ENCODE measurements at places on chromosomes 11 and 22. TPM values are rescaled to one million over a fixed set of nuclear protein-coding genes. Genes with fewer than 3 reads are reported as not detected.

DNA sequence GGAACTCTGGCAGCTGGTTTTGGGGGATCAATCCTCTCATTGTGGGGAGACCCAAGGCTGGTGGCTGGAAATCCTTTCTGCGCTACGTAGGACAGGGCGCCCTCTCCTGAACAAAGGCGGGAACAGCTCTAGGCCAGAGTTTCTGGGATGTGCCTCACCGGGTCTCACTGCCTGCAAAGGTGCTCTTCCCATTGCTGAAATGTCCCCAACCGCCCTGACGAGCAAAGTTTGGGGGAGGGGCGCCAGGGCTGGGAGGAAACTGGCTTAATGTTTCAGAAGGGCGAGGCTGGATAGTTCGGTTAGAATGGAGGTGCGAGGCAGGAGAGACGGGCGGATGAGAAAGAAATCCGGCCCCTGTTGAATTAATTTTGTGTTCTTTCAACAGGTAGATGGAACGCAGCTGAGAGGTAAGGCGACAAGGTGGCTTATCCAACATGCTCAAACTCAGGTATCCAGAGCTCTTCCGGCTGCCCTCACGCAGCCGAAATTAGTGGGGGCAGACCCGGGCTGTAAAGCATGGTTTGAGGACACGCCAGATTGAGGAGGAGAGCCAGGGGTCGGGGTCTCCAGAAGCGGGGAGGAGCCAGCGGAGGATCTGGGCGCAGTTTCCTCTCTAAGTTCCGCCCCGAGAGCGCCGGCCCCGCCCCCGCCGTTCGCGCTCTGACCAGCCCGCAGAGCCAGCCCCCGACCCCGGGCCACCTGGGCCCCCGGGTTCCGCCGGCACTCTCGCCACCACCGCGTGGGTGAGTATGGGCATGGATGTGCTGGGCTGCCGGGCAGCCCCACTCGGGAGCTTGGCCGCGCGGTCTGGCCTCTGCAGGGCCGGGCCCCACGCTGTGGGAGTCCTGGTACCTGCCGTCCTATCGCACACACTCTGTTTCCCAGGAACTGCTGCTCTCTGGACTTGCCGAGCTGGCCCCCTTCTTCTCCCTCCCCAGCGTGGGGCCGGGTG is at the start of gene PGAP2:
PGAP2 (plus strand) TSS at position 652 of the 952 bp plus-strand sequence. CDS start 2,700 bp downstream, outside the sequence.
- peak; percentile 87 for DNase-seq

GRCh38 chr22:16609548-16610261 is 17.1 kb upstream of the CCT8L2 start:
- no peak for DNase-seq

- no peak for DNase-seq
These were observed 21.3 kb downstream of the NADSYN1 start for GRCh38 chr11:71474141-71474770.

DNA sequence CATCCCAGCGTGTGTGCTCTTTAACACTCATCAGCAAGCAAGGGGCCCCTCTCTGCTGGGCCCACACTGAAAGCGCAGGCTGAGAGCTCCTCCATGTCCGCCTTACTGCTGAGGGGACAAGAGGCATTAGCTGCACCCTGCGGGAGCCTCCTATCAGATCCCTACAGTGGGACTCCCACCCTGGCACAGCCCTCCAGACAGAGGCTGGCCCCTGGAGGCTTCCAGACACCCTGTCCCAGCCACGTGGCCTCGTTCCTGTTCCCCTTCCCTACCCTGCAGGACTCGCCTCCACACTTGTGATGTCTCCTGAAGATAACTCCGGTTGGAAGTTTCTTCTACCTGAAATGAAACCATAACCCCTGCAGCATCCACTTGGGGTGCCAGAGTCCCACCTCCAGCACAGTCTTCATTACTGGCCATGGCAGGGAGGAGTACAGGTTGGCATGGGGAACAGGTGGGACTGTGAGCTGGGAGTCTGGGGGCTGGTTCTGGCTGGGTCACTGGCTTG is 5.0 kb upstream of the SH3BP1 start:
- no peak for DNase-seq

- no peak for DNase-seq
These were observed 7.6 kb upstream of the MUC15 start for GRCh38 chr11:26579683-26580082.

GRCh38 chr11:331358-332060 is 10.8 kb upstream of the IFITM3 start:
- DNase-seq: peak; percentile 28

- DNase-seq: no peak
These were observed 10.2 kb upstream of the WEE1 start for GRCh38 chr11:9563196-9563730.

DNA sequence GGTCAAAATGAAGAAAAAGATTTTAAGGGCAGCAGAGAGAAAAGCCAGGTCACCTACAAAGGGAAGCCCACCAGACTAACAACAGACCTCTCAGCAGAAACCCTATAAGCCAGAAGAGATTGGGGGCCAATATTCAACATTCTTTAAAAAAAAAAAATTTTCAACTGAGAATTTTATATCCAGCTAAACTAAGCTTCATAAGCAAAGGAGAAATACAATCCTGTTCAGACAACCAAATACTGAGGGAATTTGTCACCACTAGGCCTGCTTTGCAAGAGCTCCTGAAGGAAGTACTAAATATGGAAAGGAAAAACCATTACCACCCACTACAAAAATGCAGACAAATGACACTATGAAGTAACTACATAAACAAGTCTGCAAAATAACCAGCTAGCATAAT is 13.1 kb downstream of the PATE4 start:
- no peak for DNase-seq

Gene CASP5
- total RNA-seq: 1.9 TPM

Gene MEN1
- total RNA-seq: 22.5 TPM

Gene PATE4
- not detected for total RNA-seq

Gene C22orf31
- total RNA-seq: not detected

Gene ATG13
- total RNA-seq: 61.1 TPM

Gene TRIM51
- total RNA-seq: not detected

Gene PLEKHA7
- total RNA-seq: 43.6 TPM
